ENCODE measurements at places on chromosomes 12 and 14. TPM values are rescaled to one million over a fixed set of nuclear protein-coding genes. Genes with fewer than 3 reads are reported as not detected.

Gene CCDC196
- not detected for polyA plus RNA-seq

DNA sequence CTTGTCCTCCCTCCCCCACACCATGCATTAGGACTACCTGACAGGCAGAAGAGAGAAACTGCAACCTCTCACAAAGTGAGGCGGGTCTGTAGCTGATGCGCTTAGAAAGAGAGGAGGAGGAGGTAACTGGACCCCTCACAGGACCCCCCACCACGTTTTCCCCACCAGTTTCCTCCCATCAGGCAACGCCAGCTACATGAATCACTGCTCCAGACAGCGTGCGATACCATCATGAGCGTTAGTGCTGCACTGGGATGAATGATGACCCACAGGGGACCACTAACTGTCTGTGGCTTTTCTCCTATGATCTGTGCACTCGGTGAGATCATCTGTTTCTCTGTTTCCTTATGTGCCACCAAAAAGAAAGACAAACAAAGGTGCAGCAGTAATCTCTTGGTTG lies 77.7 kb downstream of the KCNK10 start:
- no peak for DNase-seq

Gene CABP1
- polyA plus RNA-seq: 2.5 TPM

Gene ACOT6
- not detected for polyA plus RNA-seq

- no peak for DNase-seq
Measured at GRCh38 chr14:61433169-61433568, 111.8 kb downstream of the PRKCH start.

DNA sequence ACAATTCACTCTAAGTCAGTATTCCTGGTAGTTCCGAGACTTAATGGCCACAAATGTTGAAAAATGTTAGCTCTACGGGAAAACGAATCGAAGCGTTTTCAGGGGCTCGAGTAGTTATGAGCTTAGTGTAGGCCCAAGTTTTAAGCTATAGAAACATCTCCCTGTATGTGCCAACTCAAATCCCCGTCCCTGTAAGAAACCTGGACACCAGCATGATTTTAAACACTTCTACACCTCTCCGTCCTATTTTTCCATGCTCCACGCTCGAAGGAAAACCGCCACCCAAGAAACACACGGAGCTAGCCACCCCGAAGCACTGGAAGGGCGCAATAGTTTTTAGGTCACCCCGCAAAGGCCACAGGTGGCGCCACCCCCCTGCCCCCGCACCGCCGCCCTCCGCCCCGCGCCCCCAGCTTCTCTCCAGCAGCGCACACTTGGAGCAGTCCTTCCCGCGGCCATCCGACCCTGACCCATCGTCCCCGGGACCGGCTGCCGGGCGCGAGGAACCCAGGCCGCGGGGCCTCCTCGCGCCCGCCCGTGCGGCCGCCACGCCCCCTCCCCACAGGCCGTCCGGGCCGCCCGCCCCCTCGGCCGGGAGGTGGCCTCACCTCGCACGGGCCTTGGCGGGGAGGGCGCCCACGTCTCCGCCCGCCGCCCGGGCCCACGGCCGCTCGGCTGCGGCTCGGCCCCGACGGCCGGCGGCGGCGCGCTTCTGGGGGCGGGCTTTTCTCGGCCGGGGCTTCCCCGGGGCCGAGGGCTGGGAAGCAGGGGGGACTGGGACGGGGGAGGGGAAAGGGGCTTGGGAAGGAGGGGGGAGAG lies 522 bp downstream of the R3HDM2 start:
- DNase-seq: no peak

- DNase-seq: no peak
Measured at GRCh38 chr14:74516451-74517160, 23.0 kb downstream of the ISCA2 start.

Gene CCDC85C
- 3.9 TPM for polyA plus RNA-seq

DNA sequence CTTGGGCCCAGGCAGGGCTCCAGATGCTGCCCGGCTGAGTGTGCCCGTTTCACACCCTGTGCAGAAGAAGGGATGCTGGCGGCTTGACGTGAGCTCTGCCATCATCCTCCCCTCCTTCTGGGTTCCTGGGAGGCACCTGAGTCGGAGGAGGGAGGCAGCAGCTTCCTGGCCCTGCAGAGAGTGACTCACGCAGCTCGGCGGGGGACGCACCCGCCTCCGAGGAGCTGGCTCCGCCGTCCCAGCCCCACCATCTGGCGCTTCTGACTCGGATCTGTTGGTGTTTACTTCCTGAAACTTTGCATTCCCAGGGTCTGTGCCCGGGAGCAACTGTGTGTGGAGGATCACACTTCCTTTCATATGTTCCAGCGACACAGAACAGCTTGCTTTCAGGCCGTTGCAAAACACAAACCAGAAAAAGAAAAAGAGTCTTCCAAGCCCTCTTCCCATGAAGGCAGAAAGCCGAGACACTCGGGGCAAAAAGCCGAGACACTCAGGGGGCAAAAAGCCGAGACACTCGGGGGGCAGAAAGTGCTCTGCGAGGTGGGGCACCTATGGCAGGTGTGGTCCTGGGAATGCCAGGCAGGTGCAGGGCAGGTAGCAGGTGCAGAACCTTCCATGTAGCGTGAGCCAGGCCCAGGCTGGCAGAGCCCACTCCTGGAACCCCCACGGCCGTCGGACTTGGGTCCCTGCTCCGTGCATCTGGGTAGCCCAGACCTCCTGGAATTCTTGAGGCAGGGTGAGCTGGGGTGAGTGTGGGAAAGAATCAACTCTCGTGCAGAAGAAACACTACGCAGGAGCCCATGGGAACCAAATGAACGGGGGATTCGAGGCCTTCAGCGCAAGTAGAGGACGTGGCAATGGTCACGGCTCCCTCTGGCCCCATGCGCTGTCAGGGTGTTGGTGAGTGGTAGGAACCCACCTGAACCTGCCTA lies 27.6 kb upstream of the GALNT9 start:
- no peak for DNase-seq

- no peak for DNase-seq
Measured at GRCh38 chr12:78712834-78713481, 151.6 kb upstream of the SYT1 start.

GRCh38 chr12:58961166-58961565 lies 40.9 kb upstream of the LRIG3 start:
- no peak for DNase-seq

- DNase-seq: no peak
Measured at GRCh38 chr12:106672314-106673025, 89.7 kb downstream of the RFX4 start.

Gene OR6C75
- polyA plus RNA-seq: not detected

- no peak for DNase-seq
Measured at GRCh38 chr14:91945751-91946621, 1.5 kb downstream of the FBLN5 start.

Gene B4GALNT3
- polyA plus RNA-seq: 13.8 TPM

Gene RHOF
- 2.6 TPM for polyA plus RNA-seq

GRCh38 chr12:8615206-8615605 lies 2.5 kb upstream of the AICDA start:
- no peak for DNase-seq

DNA sequence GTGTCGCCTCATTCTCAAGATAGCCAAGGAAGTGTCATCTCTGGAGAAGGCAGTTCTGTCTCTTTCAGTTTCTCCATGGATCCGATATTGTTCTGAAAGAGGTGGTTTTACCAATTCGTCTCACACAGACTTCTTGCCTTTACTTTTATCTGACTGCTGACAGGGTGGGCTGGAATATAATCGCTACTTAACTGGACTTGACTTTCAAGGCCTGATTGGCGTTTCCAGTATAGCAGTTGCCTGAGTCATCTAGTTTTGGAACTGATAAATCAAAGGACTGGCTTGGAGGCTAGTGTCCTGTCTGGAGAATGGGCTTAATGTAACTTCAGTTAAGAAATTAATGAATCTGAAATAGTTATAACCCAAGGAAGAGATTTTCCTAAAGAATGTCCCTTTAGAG lies 21.6 kb downstream of the PRKCH start:
- no peak for DNase-seq

GRCh38 chr12:6562881-6563280 lies 5.2 kb downstream of the NOP2 start:
- no peak for DNase-seq

Gene USP44
- 1.00 TPM for polyA plus RNA-seq

DNA sequence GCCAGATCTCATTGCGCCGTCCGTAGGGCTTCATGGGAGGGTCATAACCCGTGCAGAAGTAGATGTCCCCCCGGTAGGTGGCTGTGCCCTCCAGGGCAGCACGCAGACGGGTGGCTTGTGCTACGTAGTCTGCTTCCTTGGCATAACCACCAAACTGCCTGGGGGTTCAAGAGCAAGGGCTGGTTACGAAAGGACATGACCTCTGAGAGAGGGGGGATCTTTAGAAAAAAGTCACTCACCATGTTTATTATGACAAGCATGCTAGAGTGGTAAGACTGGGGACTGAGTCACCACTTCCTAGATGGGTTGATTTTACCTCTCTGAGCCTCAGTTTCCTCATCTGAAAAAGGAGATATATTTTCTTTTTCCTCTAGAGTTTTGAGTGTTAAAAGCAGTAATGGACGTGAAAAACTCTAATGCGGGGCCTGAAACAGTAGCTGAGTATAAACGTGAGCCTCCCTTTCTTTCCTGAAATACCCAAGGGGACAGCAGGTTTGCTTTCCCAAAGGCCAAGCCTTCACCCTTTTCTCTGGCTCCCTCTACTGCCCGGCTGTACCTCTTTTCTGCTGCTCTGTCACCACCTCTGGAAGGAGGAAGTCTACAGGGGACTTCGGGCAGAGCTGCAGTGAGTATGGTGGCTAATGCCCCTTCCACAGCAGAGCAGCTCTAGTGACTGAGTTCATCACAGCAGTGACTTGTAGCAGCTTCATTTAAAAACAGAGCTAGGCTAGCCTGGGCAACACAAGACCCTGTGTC lies 23.5 kb upstream of the GPRC5D start:
- DNase-seq: no peak

- peak; percentile 26 for DNase-seq
Measured at GRCh38 chr14:83975841-83976770, 1553.8 kb upstream of the FLRT2 start.

Gene MOK
- polyA plus RNA-seq: 8.6 TPM

DNA sequence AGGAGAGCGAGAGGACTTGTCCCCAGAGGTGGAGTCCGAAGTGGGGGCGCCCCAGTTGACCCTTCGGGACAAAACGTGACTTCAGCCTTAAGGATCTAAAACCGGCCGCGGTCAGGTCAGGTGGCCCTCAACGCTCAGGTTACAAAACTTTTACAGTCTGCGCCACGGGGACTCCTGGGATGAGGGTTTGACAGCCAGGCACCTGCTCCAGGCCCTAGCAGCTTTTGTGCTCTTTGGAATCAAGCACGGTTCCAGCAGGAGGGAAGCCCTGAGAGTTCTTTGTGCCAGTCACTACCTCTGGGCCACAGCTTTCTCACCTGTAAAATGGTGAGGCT lies 337 bp downstream of the ZC2HC1C start:
- no peak for DNase-seq

- DNase-seq: no peak
Measured at GRCh38 chr12:44464180-44464579, 411.9 kb downstream of the NELL2 start.

GRCh38 chr12:5944688-5945070 lies 380 bp downstream of the ANO2 start:
- DNase-seq: no peak

Gene GLT1D1
- 1.6 TPM for polyA plus RNA-seq

- DNase-seq: no peak
Measured at GRCh38 chr12:132103542-132104308, 40.4 kb downstream of the DDX51 start.

Gene SLC25A21
- 1.2 TPM for polyA plus RNA-seq

Gene POTEM
- polyA plus RNA-seq: not detected

Gene CCDC177
- polyA plus RNA-seq: not detected

DNA sequence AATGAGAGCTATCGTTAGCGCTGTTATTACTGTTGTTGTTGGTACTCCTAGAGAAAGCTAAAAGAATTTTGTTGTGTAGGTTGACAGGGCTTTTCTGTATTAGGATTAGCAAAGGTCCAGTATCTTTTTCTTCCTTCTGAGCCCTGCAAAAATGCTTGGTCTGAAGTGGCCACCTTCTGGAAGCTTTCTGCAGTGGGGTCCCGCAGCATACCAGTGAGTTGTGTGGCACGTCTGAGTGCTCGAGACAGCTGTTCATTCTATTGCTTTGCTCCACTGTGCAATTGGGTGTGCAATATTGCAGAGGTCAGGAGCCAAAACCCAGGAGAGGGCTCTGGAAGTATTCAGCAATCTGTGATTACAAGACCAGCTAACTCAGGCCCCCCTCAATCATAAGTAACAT lies 57.1 kb downstream of the CCDC60 start:
- no peak for DNase-seq

Gene TMEM119
- 30.2 TPM for polyA plus RNA-seq

DNA sequence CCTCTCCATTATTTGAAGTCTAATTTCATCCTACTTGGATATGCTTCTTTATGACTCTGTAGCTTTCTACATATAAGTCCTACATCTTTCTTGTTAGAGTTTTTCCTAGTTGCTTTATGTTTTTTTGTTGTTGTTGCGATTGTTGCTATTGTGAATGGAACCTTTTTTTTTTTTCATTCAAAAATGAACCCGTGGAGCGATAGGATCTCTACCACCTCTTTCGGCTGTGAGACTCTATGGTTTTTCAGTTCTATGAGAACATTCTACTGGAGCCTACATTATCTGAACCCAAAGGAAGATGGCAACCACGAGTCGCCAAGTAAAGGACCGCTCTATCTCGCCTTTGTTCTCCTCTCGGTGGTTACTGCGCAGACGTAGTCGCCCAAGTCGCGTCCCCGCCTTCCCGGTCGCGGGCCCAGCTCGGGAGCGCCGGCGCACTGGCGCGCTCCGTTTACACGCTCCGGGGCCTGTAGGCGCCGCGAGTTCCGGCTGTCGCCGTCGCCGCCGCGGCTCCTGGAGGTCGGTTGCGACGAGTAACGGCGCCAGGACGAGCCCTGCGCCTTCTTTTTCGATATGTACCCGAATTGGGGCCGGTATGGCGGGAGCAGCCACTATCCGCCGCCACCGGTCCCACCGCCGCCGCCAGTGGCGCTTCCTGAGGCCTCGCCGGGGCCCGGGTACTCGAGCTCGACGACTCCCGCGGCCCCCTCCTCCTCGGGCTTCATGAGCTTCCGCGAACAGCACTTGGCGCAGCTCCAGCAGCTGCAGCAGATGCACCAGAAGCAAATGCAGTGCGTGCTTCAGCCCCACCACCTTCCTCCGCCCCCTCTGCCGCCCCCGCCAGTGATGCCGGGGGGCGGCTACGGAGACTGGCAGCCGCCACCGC lies at the start of gene YLPM1:
TSS of gene YLPM1 (plus strand) at position 400 of the 886 bp plus-strand sequence. CDS start at position 574, 174 bp downstream.
- DNase-seq: peak; percentile 96

DNA sequence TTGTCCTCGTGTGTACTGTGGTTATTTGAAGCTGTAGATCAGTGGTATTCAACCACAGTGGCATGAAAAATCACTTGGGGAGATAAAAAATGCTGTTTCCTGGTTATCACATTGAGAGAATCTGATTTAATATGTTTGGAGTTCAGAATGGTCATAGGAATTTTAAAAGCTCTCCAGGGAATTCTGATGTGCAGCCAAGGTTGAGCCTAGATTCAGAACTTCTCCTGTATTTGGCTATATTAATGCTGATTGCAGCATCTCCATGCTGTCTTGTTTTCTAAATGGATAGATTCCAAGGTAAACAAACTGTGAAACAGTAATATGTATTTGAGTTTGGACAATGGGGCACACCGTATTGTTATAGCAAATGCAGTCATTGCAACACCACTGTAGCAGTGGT lies 982.2 kb upstream of the FBXO33 start:
- DNase-seq: no peak

GRCh38 chr12:2664721-2665577 lies 129.8 kb upstream of the FKBP4 start:
- DNase-seq: no peak

GRCh38 chr14:77270361-77271112 lies 469 bp downstream of the NGB start:
- no peak for DNase-seq

Data from forelimb muscle (tissue), 1 donor.